HS-27A (cell line): ENCODE measurements at places on chromosomes 1 and 21.

DNA sequence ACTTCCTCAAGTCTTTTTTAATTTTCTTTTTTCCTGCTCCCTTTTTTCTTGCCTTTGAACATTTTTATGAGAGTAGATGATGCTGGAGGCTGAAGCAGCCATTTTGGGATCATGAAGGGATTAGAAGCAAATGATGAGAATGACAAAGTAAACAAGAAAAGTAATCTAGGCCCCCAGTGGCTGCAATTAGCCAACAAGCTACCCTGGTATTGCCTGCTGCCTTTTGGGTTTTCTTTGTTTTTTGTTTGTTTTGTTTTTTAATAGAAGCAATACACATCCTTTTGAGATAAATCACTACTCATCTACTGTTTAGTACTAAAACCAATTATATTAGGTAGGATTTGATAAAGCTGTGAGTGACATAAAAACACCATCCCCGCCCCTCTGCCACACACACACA lies 280.7 kb upstream of the ADGRL2 start:
- DNase-seq, result no peak

DNA sequence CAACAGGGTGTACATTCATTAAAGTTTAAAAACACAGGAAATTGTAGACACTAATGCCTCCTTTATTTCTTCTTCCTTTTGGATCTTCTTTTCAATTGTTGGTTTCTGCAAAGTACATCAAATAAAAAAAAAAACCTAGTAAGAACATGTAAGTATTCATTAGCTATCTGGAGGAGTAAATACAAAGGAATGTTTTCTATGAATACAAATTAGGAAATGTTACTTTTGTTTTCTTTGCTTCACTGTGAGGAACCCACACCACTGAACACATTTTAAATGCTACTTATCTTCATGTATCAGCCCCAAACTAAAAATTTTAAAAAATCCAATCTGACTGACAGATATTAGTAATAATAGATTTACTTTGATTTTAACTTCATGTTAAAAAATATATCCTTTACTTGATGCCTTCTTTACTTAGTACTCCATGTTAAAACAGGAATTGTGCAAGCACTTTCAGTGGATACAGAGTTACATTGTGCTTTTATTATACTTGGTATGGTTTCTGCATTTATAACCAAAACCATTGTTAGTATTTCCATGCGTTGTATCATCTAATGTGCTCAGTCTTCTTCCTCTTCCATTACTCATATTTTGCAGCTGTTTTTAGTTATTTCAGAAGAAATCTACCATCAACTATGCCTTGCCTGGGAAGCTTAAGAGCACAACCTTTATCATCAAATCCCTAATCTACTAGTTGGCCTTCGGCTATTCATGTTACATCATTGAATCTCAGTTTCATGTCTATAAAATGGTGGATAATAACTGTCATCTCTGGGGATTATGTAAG lies 236.9 kb upstream of the DPYD start:
- DNase-seq, result no peak

- no peak for DNase-seq
Observed at GRCh38 chr1:215895276-215895675, 328.2 kb downstream of the KCTD3 start.

DNA sequence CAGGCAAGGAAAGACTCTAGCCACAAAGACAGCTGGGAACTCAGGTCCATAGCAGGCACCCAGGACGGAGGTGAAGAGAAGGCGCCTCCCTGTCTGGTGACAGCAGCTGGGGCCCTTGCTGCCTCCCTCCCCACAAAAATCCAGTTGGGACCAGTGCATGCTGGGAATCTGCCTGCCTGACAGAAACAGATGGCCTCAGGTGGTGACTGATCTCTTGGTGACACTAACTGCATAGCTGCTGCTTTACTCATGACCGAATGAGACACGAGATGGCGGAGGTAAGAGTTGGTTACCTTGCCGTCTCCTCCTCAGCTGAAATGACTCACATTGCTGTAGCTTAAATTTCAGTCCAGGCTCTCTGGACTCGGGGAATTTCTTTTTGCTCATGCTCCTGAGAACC lies 130.3 kb downstream of the FGGY start:
- DNase-seq, result no peak

GRCh38 chr1:47569681-47570470 lies 132.0 kb downstream of the FOXD2 start:
- DNase-seq, result peak; percentile 65

- DNase-seq, result no peak
Observed at GRCh38 chr21:36511484-36512220, 31.7 kb upstream of the CLDN14 start.

- DNase-seq, result no peak
Observed at GRCh38 chr1:167196166-167196565, 24.5 kb upstream of the POU2F1 start.

- DNase-seq, result no peak
Observed at GRCh38 chr1:1442069-1442770, 6.7 kb downstream of the VWA1 start.

GRCh38 chr1:223540485-223541106 lies 124.9 kb downstream of the CAPN8 start:
- DNase-seq, result no peak

GRCh38 chr1:92940541-92940940 lies 20.7 kb downstream of the DIPK1A start:
- DNase-seq, result no peak

- DNase-seq, result no peak
Observed at GRCh38 chr1:9630331-9631111, 21.0 kb upstream of the PIK3CD start.

- no peak for DNase-seq
Observed at GRCh38 chr1:35407743-35408142, 139.2 kb downstream of the ZMYM4 start.

GRCh38 chr1:57109883-57110282 lies 144.1 kb upstream of the C8B start:
- DNase-seq, result no peak

DNA sequence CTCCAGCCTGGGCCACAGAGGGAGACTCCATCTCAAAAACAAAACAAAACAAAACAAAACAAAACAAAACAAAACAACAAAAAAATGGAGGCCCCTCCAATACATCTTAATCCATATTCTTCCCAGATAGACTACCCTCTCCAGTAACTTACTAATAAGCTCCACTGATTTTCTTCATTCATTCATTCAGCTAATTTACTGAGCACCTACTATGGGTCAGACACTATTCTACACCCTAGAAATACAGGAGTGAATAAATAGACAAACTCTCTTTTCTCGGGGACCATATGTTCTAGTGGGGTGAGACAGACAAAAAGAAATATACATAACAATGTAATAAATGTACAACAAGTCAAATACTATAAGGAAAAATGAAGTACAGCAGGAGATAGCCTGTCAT lies 7.8 kb upstream of the CDC20 start:
- DNase-seq, result no peak

DNA sequence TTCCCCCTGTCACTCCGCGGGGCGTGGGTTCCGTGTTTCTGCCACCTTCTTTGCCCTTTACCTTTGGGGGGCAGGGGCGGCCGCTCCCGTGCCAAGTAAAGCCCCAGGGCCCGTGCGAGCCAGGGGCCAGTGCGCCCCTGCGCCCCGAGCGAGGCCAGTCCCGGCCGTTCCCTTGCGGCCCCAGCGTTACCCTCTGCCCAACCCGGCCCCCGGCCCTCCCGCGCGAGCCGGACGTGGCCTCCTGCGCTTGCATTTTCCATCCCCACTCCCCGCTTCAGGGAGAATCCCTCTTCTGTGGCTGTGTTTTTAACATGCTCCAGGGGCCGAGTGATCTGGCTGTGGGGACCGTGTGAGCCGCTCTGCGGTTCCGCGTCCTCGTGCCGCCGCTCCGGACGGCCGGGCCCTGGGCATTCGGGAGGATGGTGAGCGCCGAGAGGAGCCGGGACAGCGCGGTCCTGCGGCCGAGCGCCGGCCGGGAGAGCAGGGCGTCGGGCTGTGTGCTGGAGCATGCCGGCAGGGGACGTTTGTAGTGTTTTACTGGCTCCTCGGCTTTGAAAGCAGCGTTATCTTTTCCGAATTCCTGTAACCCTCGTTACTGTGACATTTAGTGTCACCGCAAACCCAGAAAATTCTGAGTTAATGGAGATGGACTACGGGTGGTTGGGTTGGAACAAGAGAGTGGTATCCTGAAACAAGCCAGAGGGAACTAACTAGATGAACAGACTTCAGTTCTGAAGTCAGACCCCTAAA lies 1.0 kb downstream of the GALNT2 start:
- DNase-seq, result no peak

DNA sequence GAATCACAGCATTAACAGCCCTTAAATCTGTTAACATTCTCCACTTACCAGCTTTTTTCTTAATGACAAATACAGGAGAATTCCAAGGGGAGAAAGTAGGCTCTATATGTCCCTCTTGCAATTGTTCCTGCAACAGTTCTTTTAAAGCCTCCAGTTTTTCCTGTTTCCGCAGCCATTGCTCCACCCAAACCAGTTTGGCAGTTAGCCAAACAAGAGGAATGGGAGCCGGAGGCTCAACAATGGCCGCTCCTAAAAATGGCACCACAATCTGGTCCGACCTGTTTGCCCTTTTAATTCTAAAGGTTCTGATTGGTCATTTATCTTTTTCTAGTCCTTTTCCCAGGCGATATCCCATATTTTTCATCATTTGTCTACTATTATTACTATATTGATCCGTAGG lies 14.0 kb upstream of the L1TD1 start:
- no peak for DNase-seq

GRCh38 chr1:160553778-160554177 lies 25.5 kb downstream of the CD84 start:
- DNase-seq, result no peak

- DNase-seq, result no peak
Observed at GRCh38 chr1:223188618-223189356, 45.7 kb upstream of the TLR5 start.

DNA sequence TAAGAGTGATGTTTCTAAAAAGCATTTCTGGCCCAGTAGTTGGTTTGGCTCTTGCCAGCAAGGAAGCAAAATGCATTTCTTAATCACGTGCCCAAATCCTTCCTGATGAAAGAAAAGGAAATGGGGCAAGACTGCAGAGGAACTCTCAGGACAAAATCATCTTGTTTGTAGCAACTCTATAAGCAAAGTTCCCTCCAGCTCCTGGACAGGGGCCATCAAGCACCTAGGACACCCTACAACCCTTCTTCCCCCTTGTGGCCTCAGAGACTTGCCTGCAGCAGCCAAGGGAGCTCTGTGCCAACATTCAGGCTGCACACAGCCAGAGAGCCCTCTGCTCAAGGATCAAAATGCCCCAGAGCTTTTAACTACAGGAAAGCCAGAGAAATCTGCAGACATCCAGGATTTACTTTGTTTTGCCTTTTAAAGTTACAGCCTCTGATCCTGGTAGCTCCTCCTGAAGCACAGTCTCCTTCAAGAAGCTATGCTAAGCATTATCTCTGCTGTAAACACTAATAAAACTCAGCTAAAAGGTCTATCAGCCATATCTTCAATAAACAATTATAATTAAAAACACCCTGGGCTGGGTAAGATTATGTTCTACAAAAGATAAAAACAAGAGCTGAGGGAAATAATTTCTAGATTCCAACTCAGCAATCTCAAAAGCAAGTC lies 105.0 kb downstream of the KIAA0319L start:
- no peak for DNase-seq

DNA sequence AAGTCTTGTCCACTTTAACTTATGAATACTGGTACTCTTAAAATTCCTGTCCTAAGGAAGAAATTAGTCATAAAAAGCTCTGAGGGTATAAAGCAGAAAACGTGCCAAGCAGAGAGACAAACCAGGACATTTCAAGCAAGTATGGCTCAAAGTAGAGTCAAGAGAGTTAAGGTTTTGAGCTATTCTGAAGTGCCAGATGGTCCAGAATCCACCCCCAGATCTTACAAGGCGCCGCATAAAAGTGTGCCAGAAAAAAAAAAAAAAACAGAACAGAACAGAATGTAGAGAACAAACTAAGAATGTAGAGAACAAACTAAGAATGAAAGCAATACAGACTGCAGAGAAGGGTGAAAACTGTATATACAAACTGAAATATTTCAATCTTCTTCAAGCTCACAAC lies 12.5 kb downstream of the EPS15 start:
- no peak for DNase-seq

DNA sequence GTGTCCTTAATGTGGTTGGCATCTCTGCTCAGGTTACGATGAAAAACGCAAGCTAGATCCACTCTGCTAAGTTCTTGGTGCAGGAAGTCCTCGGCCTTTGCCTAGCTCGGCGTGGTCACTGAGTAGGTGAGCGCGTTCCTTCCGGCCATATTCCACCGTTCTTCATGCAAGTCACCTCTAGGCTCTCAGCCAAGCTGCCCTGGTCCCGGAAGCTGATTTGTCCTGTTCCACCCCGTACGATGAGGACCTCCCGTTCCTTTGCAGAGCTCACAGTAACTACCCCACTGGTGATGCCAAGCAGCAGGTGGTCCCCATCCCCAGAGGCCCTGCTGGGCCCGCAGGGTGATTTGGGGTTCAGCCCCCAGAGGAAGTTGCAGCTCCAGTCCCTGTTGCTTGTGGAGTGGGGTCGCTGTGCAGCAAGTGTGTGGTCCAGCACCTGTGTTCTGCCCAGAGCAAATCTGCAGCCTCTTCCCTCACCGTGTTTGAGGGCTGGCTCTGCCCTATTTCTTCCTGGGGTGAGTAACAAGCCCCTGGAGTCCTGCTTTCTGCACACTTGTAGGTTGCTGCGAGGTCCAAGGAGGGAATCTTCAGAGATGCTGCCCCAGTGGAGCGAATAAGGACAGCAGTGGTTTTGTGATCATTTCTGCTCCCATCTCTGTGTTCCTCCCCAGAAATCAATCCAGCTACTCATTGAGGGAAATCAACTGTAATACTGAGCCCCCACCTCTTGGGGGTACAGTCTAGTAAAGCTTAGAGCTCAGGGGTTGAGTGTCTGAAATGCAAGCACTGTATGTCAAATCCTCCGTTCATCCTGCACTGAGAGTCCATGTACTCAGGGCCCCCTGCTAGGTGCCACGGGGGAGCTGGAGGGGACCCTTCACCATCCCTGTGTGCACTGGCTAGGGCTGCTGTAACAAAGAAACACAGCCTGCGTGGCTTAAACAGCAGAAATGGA lies 2.3 kb downstream of the UMODL1 start:
- no peak for DNase-seq

DNA sequence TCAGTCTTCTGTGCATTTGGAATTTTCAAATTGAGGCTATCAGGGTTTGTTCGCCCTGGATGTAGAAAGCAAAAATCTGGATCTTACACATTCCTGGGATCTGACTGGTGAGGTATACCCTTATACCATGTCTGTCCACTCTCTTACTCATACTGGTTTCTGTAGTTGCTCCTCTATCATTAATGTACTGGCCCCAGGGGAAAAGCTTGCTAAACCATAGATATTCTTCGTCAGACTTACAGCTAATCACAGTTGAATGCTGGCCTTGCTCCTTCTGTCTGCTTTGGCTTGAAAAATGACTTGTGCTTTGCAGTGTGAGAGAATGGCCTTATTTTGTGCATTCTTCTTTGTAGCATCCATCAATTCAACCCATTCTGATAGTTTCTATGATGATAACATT lies 30.5 kb downstream of the TBCE start:
- no peak for DNase-seq

GRCh38 chr1:199301472-199302217 lies 662.8 kb downstream of the PTPRC start:
- DNase-seq, result no peak

GRCh38 chr1:206714331-206715058 lies 29.8 kb downstream of the MAPKAPK2 start:
- DNase-seq, result no peak

GRCh38 chr1:35509558-35509957 lies 47.6 kb downstream of the KIAA0319L start:
- DNase-seq, result no peak

GRCh38 chr1:55640708-55641473 lies 425.7 kb upstream of the USP24 start:
- DNase-seq, result no peak
